Muscle of leg (tissue), 16 donors: ENCODE measurements at places on chromosomes 3 and 15. TPM values are rescaled to one million over a fixed set of nuclear protein-coding genes. Genes with fewer than 3 reads are reported as not detected.

MAGI1 gene
- 13.0 TPM for polyA plus RNA-seq

DNA sequence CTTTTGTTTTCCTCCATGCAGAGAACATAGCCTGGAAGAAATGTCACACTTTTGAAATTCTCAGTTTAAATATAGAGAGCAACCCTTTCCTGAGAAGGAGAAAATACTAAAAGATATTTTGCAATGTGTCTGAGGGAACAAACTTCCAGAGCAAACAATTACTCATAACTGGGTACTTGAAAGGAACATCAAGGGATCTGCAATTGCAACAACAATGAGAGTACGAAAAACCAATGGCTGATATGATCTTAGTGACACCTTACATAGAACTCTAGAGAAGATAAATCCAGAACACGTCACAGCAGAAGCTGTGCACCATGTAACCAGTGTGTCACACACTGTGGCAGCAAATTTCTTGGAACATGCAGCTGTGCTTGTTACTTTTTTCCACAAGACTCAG, 14.6 kb upstream of the ARPP21 start:
- no peaks in the 10 kb centered on the region for H3K36me3 ChIP-seq
- no peaks in the 10 kb centered on the region for H3K4me1 ChIP-seq
- DNase-seq, result no peak
- no peak overlapping the region for H3K27ac ChIP-seq
- H3K4me3 ChIP-seq, result no peak overlapping the region

MGLL gene
- polyA plus RNA-seq, result 25.7 TPM

MAP1A gene
- polyA plus RNA-seq, result 28.3 TPM

EIF2B5 gene
- 38.0 TPM for polyA plus RNA-seq
